Activated CD8-positive, alpha-beta memory T cell treated with anti-CD3 and anti-CD28 coated beads for 1 hour (primary cell): ENCODE measurements at places on chromosomes 7 and 10.

DNA sequence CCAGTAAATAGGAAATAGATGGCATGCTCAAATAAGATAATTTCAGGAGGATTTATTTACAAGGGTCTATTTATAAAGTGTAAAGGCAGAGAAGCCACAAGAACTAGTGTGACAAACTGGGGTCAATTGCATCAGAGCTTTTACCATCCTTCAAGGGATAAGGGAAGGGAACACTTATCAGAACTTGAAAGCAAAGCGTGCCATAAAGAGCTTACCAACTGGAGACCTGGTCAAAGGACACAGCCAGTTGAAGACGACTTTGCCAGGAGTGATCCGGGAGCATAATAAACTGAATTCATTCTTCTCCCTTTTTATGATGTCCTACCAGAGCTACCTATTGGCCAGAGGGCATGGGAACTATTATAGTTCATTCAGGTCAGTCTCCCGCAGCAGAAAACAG, 3.2 kb upstream of the PPP1R3A start:
- no peak for DNase-seq

DNA sequence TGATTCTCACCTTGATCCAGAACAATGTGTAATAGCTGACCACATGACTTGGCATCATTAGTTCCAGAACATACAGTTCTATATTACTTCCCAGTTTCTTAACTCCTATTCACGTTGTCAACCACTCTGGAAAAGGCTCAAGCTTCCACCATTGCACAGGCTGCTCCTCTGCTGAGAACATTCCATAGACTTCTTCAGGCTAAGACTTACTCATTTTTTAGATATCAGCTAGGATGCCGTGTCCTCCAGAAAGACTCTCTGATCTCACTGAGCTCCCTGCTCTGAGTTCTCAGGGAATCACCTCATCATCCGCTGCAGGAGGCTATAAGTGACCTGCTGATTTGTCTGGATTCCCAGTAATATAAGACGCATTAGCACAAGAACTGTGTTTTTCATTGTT, 73.1 kb downstream of the HTR7 start:
- DNase-seq, result no peak

- no peak for DNase-seq
These were observed 82.2 kb upstream of the DIP2C start for GRCh38 chr10:771647-772046.

GRCh38 chr7:44136731-44137130, 4.4 kb downstream of the MYL7 start:
- DNase-seq, result no peak

DNA sequence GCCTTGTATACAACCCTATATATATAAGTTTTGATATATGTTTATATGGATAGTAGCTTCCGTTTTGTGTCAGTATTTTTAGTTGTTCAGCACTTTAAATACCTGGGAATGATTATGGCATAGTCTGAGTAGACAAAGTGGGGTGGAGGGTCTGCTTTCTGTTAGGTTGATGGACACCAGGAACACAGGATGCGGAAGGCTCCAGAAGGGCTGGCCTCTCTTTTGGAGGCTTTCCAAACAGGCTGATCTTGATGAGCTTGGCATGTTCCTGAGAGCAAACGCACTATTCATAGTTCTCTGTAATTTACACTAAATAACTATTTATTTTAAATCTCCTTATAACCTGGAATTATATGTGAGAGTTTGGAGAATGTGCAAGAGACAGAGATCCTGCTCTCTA, 12.7 kb downstream of the AKR1E2 start:
- no peak for DNase-seq
